Stimulated activated CD8-positive, alpha-beta memory T cell treated with anti-CD3 and anti-CD28 coated beads, Interleukin-4, amount 100 ng/mL, for 4 hours (primary cell): ENCODE measurements at places on chromosomes 3 and 15.

DNA sequence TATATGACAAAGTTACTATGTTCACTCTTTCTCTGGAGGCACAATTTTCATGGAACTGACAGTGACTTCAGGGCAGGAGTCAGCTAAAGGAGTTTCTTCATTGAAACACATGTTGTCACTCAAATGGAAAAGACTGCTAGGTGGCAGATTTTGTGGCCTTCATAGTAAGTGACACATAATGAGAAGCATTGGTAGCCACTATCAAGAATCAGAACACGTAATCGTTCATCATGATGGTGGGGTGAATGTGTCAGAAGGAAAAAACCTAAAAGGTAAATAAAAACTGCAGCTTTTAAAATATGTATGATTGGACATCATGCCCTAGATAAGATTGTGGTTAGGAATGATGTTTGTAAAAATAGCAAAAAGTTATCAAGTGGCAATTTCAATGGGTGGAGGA lies 1491.0 kb downstream of the SI start:
- no peak for DNase-seq

DNA sequence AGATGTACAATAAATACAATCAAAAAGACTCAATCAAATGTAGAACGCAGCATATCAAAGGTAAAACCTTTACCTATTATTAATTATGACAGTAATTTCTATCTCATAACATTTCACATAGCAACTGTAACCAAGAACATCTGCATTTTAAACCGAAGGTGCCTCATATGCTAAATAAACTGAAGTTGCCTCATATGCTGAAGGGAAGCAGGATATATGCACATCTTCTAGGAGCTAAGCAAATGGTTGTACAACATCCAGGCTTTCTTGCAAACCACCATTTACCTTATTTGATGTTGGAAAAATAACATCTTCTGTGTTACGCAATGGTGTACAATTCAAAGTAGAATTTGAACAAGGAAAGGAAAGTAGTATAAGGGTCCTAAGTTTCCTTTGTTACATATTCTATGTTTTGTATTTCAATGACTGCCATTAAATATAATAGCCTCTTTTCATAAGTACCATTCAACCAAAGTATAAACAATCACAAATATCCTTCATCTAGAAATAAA lies 145.9 kb downstream of the SATB1 start:
- no peak for DNase-seq

DNA sequence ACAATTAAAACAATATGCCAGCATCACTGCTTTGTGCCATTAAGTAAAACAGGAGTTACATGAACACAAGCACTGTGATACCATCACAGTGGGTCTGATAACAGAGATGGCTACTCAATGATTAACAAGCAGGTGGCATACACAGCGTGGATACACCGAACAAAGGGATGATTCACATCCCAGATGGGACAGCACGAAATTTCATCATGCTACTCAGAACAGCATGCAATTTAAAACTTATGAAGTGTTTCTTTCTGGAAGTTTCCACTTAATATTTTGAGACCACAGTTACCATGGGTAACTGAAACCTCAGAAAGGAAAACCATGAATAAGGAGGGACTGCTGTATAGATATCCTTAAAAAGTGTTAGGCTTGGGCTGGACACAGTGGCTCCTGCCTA lies 44.5 kb downstream of the SLC24A1 start:
- no peak for DNase-seq

GRCh38 chr3:4665197-4665596 lies 172.0 kb downstream of the ITPR1 start:
- no peak for DNase-seq

DNA sequence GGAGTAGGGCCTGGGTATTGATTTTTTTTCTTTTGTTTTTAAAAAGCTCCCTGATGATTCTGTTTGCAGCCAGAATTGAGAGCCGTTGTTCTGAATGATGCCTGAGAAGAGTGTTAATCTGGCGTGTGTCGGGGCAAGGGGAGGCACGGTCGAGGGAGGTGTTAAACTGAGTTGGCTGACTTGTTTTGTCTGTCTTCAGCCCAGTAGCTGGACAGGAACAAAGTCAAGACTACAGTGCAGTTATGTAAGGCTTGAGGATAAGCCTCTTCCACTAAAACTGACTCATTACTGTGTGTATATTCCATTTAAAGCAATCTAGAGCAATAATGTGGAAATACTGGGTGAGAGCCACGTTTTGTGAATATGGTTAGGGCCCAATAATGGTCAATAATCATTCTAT lies 119.0 kb upstream of the DLG1 start:
- no peak for DNase-seq

- DNase-seq, result no peak
Measured at GRCh38 chr3:147425388-147425850, 16.3 kb downstream of the ZIC1 start.
